ENCODE measurements at places on chromosomes 7 and 10.
A peak's percentile ranks its signal among the peaks of the same experiment; 100 is the strongest.

- DNase-seq: peak; percentile 15
Measured at GRCh38 chr10:102918817-102919245, 737 bp downstream of the CNNM2 start.

DNA sequence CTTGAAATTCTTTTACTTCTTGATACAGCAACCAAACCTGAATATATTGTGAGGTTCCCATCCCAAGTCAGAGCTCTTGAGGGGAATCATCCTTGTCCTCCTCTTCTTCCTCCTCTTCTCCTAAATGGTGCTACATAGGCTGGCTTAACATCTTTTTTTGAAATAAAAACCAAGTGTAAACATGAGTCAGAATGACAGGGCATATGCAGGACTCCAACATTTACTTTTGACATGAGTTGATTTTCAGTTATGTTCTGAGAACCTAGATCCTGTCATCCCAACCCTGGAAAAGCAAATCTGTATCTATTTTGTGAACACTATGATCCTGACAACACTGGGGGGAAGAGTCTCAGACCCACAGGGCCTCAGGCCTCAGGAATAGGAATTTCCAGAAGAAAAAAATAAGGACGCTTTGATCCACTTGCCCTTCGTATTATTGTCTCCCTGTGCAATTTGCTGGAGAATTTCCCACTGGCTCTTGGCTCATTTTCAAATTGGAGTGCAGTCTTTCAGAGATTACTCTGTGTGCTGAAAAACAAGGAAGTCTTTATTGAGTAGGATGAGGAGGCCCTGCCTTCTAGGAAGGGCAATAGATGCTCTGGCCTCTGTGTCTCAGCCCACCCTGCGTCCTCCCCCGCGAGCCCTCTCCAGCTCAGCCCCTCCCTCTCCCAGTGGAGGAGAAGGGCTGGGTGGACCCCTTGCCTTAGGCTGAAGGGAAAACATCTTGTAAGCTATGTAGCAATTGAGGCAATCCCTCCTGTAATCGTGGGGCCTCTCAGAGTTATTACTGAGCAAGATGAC is 121.6 kb downstream of the CREB5 start:
- DNase-seq: no peak

DNA sequence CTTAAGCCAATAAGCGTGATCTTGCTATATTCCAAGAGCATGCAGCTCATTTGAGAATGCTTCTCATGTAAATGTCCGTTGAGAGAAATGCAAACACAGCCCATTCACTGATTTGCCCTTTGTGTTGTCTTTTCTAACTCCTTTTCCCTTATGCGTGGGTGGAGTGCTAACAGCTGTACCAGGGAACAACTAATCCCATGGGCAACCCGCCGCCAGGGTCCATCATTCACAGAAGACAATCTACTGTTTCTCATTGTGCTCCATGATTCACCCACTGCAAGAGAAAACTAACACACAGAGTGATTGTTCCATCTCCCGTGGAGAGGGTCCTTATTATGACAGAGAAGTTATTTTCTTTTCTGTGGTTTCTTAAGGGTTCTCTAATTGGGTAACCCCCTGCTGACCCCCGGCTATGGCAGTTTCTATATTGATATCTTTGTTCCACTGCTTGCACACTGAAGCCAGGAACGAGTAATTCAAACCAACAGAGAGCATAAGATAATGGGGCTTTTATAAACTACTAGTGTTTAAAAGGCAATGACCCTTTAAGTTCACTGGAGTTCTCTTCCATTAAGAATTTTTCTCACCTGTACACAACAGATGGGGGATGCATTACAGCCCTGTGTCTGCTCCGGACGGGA is 298.7 kb downstream of the BAMBI start:
- no peak for DNase-seq

GRCh38 chr7:15326044-15326644 is 235.7 kb downstream of the AGMO start:
- DNase-seq: no peak

DNA sequence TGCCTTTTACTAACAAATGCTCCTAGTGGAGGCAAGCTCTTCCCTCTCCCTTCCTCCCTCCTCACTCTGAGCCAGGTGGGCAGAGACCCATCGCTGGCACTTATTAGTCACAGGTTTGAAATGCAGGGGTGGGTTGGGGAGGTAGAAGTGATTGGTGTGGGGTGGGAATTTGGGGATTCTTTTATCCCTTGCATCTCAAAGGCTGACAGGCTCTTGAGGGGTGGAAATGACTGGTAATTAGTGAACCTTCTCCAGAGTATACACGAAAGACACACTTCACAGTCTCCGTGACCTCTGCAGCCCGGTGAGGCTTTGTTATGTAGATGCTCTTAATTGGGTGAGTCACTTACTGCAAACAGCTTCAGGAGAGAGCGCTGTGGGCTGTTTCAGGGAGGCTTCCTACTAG is 13.9 kb upstream of the LRMDA start:
- DNase-seq: no peak

- DNase-seq: no peak
Measured at GRCh38 chr10:49552277-49552676, 13.4 kb upstream of the ERCC6 start.

DNA sequence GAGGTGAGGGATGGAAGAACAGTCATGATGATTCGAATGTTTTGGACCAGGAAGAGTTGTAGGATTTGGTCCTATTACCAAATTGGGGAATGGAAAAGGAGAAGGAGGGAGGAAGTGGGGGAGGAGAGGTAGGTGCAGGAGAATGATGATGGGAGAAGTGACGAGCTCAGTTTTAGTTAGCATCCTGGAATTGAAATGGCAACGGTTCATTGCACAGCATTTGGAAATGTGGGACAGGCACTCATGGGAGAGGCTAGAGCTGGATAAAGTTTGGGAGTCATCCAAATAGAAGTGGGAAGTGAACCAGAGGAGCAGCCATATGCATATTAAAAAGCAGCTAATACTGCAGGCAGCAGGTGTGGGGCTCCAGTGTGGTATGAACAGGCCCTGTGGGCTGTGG is 253.6 kb downstream of the SORCS3 start:
- no peak for DNase-seq

DNA sequence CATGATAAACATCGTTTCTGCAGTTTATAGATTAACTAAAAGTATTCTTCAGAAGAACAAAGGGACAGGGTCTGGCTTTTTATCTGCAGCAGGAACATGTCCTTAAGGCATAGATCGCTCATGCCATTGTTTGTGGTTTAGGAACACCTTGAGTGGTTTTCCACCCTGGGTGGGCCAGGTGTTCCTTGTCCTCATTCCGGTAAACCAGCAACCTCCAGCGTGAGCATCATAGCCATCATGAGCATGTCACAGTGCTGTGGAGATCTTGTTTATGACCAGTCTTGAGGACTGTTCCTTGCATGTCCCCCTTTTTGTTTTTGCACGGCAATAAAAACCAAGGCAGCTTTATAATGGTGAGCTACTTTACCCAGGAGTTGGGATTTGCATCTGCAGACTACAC is 33.9 kb downstream of the STOX1 start:
- no peak for DNase-seq

GRCh38 chr7:13290975-13291374 is 603.5 kb downstream of the ARL4A start:
- no peak for DNase-seq

- no peak for DNase-seq
Measured at GRCh38 chr7:130417213-130417612, 23.6 kb downstream of the CEP41 start.

- DNase-seq: no peak
Measured at GRCh38 chr7:148893071-148893470, 9.0 kb upstream of the EZH2 start.

DNA sequence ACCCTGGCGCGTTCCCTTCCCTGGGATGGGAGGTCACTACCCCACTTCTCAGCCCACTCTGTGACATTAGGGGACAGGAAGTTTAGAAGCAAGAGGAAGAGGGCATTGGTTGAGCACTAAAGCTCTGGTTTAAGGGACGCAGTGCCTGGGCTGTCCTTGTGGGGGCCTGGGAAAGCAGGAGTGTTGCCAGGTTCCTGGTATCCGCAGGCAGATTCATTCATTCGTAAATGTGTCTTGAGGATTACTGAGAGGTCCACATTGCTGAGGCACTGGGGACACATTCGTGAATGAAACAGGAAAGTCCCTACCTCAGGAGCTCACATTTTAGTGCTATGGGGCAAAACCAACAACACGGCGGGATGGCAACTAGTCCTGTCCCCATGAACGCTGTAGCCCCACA is 69.4 kb downstream of the COL13A1 start:
- no peak for DNase-seq

DNA sequence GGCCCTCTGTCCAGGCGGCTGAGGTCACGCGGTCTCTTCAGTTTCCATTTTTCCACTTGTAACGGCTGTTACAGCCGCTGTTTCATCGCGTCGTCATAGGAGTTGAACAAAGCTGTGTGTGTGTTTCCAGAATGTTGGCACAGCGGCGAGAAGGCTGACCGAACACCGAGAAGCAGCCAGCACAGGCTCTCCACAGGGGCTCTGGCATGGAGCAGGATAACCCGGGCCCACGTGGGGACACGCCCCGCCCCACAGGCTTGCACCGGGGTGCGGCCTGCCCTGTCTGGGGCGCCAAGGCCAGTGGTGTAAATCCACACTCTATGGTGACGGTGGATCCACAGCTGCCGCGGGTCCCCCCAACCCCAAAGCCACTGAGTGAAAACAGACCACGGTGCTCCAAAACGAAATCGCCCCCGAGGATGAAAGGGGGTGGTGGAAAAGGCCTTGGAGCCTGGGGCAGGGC is 448.2 kb downstream of the DNAJB6 start:
- no peak for DNase-seq

DNA sequence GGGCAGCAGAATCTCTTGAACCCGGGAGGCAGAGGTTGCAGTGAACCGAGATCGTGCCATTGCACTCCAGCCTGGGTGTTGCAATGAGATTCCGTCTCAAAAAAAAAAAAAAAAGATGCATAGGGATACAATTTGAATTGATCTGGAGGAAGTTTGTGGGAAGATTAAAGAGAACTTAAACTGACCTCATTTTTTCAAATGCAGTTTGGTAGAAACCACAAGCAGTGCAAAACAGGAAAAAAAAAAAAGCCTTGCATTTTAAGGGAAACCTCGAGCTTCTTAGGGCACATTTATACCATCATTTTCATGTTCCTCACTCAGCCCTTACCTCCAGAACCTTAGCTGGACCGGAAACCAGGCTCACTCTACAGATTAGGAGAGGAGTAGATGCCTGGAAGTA is 2.8 kb downstream of the KCTD7 start:
- no peak for DNase-seq

DNA sequence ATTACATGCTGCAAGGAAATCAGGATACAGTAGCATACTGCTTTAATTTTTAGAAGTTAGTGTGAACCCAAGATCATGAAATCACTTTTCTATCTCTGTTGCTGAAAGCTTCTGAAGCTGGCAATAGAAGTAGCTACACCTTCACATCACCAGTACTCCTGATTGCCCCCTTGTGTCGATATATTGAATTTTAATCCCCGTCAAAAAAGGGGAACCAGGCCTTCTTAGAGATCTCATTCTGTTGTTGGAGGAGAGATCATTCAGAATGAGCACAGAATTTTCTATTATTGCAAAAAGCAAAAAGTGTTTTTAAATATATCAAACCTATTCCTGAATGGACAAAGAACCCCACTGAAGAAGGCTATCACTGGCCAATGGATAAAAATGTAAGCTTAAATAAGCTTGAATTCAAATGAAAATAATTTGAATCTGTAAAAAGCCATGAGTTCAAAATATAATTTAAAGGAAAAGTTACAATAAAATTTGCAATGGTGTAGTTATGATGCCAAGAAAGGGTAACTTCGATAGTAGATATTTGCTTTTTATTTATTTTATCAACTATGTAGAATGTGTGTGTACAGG is 39.7 kb upstream of the TEX47 start:
- DNase-seq: no peak

DNA sequence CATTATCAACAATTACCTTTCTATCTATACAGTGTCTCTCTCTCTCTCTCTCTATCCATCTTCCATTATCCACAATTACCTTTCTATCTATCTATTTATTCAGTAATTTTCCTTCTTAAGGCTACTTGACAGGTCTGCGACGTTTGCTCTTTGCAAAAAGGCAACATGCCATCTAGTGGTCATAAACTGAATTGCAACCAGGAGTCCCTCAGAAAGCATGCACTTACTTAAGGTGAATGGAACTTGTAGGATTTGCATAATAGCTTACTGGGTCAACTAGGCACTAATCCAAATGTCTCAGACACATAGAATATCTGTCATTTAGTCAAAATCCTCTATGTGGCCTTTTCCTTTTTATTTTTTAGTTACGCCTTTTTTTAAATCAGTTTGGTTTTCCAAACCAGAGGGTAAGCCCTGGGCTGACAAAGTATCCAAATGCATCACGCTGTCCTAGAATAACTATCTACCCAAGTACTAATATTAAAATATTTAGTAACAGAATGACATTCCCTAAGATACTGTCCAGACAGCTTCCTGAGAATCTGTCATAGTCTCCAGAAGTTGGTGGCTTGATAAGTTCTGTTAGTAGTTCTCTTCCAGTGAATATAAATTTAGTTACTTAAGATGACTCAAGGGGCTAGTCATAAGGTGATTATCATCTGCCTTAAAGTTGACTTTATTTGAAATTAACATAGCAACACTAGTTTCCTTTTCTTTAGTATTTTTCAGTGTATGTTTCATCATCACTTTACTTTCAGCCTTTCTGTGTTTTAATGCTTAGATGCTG is 208.3 kb downstream of the PPP1R3A start:
- DNase-seq: no peak

DNA sequence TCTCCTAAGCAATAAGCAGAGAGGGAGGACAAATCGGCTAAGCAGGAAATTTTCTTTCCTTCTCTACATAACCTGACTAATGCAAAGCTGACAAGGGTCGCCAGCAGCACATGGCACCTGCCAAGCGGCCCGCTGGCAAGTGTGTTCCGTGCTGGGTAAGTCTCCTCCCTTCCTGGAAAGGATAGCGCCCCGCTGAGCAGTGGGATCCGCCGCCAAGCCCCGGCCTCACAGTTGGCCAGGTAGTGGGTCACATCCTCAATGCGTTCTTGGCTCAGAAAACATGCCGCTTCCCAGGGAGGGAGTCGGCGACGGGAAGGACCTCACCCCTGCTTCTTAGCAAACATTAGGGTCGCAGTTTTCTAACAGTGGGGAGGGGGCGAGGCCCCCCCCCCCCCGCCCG is 488.9 kb upstream of the NUPR2 start:
- no peak for DNase-seq

DNA sequence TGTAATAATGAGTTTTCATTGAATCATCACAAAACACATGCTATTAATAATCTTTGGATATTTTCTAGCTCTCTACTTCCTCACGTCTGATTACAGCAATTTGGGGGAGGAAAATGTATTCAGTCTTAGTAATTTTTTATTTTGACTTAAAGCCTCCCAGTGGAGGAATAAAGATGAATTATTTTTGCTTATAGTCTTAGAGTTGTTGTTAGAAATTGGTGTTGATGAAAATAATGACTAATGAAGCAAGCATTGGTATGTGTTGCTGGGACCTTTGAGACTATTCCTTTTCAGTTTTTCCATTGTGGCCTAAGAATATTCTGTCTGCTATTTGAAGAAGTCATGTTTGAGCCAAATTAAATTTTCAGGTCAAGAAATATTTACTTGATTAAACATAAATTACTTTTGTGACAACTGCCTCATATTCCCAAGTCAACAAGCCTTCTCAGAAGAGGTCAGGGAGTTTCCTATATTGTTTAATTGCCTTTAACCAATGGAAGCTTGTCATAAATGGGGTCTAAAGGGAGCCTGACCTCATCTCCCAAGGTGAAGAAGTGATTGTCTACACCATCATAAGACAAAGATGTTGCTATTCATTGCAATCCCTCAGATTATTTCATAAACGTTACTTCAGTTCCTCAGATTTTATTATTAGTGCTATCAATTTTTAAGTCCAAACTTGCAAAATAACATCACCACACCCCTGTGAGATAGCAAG is 90.0 kb downstream of the ST7 start:
- DNase-seq: no peak

Data from stimulated activated CD4-positive, alpha-beta T cell treated with anti-CD3 and anti-CD28 coated beads, Interleukin-12 subunit alpha, Interleukin-12 subunit beta, amount 100 ng/mL, for 24 hours (primary cell).